Natural killer cell (primary cell): ENCODE measurements at places on chromosomes 2 and 18. TPM values are rescaled to one million over a fixed set of nuclear protein-coding genes. Genes with fewer than 3 reads are reported as not detected.

- DNase-seq = no peak
These were observed 189.3 kb downstream of the RNF152 start for GRCh38 chr18:61703508-61703907.

The TMEM169 gene
- total RNA-seq = 1.5 TPM

DNA sequence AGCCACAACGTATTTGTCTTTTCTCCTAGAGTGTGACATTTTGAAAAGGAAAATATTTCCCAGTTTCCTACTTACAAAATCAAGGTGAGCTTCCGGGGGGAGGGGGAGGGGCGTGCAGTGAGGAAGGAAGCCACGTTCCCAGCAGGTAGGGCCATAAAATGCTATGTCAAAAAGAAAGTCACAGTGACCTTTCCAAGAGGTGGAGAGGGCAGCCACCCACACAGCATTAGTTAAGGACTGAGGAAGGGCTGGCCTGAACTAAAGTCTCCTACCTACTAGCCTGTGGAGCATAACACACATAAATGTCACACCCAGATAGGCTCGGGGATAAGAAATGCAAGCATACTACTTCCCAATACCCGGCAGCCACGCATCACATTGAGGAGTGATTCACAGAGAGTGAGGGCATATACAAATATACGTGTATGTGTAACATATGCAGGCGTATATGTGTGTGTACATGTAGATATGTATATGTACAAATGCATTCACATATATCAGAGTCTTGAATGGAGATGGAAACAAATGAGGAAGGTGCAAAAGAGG, 191.1 kb downstream of the STK39 start:
- no peak for DNase-seq

DNA sequence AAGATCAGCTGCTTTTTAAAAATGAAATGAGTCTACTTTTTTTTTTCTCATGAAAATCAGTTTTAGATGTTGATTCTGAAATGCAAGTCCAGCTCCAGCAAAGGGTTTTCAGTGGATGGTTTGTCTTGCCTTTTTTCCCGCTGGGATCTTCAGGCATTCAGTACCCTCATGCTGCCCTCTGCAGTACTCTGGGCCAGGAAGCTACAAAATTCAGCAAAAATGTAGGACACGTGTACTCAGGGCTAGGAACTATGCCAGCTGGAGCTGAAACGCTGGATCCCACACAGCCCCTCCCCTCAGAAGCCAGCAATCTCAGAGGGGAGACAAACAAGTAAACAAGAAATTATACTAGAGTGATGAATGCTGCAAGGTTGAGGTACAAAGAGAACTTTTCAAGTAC, 97.3 kb downstream of the MMADHC start:
- no peak for DNase-seq

The POTEC gene
- not detected for total RNA-seq

The UGT1A6 gene
- total RNA-seq = not detected

The UGT1A3 gene
- not detected for total RNA-seq

DNA sequence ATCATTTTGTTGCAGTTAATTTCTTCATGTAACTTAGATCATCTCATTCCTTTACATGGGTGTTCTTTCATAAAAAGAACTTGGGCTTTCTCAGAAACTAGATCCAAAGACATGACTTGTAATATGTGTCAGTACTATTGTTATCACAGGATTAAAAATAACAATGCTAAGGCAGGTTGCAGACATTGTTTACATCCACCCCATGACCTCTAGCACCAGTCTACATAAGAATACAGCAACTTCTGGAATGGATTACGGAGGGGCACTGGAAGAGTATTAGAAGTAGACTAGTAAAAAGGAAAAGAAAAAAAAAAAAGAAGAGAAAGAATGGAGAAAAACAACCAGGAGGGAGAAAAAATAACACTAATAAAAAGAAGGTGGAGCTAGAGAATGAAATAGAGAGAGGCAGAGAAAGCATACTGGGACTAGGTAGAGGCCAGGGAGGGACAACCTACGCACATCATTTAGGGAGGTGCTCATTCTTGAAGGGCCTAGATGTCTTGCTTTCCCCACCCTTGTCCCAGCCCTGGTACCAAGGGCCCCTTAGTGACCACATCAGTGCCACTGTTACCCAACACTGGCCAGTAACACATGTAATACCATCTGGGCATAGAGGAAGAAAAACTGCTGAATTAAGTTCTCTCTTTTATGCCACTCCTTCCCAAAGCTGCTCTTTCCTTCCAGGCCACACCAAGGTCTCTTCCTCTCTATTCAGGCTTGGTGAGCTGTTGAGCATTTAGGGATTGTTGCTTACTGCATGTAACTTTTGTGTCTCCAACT, 70.6 kb upstream of the KLF7 start:
- no peak for DNase-seq

The ERMN gene
- total RNA-seq = 14.0 TPM

- DNase-seq = peak; percentile 43
These were observed 91.9 kb downstream of the PPP1R1C start for GRCh38 chr2:182077448-182078142.

The HOXD1 gene
- total RNA-seq = not detected

DNA sequence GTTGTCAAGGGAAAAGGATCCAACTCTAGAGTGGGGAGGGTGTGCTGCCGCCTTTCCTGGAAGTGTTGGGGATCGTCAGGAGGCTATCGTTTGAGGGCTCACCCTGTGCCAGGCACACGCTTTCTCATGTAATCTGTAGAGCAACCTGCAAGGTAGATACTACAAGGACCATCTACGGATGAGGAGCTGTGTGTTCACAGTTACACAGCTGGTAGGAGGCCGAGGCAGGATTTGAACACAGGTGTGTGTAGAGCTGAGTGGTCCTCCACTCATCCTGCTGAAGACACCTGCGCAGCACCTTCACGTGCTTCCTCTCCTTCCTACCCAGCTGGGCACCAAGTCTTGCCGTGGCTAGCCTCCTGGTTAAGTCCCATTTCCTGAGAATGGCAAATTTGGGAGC, 68.3 kb downstream of the MARCO start:
- no peak for DNase-seq

The LIMS4 gene
- total RNA-seq = 0.48 TPM

The NOL4 gene
- total RNA-seq = not detected

DNA sequence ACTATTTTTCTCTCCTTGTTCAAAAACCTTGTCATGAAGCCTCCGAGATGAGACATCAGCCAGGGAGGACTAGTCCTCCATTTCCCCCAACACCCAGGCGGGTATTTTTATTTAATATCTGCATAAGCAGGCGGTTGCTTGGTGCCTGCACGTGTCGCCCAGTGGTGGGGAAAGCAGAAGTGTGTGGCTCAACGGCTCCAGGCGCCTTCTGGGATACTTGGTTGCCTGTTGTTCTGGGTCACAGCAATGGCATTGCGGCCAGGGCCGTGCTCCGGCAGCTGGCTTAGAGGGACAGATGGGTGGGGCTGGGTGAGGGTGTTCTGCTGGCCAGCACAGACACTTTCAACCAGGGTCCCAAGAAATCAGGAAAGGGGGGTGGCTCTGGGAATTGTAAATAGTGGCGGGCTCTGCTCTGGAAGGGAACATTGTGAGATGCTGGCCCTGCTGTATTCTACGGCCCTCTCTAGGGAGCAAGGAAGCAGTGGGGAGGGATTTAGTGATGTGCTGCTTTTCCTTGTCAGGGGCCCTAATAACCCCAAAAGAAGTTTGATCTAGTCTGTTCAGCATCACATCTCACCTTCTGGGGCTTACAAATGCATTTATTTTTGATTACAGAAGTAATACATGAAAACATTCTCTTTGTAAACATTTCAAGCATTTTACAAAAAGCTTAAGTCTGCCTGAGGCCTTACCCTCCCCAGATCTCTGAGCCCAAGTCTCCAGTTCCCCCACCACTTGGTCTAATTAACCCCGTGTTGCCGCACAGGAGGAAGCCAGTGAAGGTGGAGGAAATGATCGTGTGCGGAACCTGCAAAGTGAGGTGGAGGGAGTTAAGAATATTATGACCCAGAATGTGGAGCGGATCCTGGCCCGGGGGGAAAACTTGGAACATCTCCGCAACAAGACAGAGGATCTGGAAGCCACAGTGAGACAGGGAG, 1.1 kb downstream of the VAMP8 start:
- DNase-seq = peak; percentile 28

DNA sequence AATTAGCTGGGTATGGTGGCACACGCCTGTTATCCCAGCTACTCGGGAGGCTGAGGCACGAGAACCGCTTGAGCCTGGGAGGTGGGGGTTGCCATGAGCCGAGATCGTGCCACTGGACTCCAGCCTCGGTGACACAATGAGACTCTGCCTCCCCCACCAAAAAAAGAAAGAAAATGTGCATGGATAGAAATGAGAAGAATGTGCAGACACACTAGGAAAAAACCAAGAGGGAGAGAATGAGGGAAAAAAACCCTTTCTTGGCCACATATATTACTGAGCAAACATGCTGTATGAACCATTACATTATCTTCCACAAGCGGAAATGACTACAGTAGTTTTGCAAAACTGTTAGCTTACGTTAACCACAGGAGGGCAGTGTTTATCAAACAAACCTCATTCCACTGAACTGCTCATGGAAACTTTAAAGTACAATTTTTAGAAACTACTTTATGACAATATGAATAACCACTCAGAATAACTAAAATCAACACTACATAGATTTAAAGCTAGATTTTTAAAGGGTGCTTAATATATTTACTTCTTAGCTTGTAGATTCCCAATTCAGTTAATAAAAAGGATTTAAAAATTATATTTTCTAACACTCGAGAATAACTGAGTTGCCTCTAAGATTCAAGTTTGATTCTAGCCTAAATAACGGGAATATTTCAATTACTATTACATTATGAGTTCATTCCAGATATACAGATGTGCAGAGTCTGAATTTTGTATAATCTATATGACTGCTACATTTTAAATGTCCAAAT, 26.4 kb downstream of the ASXL2 start:
- peak; percentile 84 for DNase-seq

- DNase-seq = no peak
These were observed 100.9 kb upstream of the SERTAD2 start for GRCh38 chr2:64754570-64754969.

GRCh38 chr2:133422931-133423351, 145.3 kb downstream of the NCKAP5 start:
- DNase-seq = no peak

The RND3 gene
- total RNA-seq = not detected

GRCh38 chr18:49961271-49961670, 147.9 kb upstream of the ACAA2 start:
- no peak for DNase-seq

The TCF23 gene
- total RNA-seq = not detected

DNA sequence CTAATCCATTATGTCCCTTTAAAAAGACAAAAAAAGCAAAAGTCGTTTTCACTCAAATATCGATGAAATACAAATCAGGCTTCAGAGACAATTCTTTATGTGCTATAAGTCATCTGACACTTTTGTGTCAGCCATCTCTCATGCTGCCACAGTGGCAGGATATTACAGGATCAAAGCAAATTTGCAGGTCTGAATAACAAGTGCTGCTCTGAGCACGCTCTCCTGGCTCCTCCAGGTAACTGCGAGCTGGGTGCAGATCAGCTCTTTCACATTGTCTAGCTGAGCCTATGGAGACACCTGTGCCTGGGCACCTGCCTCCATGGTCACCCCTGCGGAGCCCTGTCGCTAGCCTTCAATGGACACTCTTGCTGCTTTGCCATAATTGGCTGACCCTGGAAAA, 250.2 kb upstream of the RAB12 start:
- DNase-seq = no peak

The DCDC2C gene
- total RNA-seq = not detected

DNA sequence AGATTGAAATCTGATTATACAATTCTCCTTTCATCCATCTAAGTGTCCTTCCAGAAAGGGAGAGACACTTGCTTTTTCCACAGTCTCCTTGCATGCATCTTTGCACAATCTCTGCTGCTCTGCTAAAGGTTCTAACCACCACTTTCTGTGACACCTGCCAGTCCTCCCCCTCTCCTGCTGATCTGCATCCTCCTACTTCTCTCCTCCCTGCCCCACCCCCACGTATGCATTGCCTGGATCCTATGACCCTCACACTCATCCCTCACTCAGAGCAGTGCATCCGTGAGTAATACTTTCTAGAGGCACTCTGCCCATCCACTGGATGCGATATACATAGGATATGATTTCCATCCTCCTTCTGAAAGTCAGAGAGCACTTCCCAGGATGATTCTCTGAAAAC, 27.7 kb upstream of the TRAPPC8 start:
- no peak for DNase-seq

GRCh38 chr2:17661460-17661859, 92.2 kb downstream of the SMC6 start:
- DNase-seq = no peak

- DNase-seq = no peak
These were observed 146.3 kb downstream of the GCA start for GRCh38 chr2:162490052-162490717.

DNA sequence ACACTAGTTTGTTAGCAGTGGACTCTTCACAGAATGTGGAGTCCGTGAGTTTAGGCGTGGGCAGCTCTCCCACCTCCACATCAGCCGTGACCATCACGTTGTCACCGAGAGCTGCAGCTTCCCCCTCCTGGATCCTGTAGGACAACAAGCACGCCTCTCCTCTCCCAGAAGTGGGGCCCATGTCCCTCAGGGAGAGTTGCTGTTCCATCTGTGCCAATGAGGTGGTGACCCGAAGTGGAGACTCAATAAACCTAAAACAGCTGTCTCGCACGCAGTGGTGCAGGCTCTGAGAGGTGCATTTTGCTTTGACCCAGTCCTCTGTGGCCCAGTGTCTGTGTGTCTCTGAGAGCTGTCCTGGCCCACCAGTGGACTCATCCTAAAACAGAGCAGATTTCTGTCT, 456.5 kb upstream of the SOX11 start:
- DNase-seq = no peak

DNA sequence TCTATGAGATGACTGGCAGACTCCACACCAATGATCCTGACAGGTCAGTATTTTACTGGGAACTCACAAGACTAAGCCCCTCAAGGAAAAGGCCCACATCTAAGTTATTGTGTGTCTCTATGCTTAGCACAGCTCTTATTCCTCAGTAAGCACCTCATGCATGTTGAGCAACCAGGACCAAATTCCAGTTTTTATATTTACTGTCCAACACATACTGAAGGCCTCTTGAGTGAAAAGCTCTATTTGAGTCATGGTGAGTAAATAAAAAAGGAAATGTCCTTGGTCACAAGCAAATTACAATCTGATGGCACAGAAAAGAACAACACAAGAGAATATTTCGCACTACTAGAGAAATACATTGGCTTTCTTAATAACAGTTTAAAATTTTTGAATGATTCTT, 87.9 kb upstream of the ETAA1 start:
- no peak for DNase-seq

The ALPP gene
- 0.30 TPM for total RNA-seq

The AMER3 gene
- not detected for total RNA-seq

DNA sequence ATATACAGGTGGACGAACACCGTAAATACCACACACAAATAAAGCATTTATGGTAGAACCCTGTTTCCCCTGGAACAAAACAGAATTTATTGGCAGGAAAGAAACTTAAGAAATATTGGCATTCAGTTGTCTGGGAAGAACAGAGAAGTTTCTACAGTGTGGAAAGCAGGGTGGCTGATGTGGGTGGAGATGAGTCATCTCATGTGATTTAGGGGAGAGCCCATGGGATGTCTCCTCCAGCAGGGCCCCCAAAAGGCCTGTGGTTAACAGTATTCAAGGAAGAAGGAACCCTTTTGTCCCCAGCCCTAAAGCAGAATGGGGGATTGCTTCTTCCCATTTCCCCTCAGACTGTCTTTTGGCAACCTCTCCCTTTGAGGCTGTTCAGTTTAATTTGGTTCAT, 24.2 kb downstream of the SIX3 start:
- DNase-seq = no peak

The INHBB gene
- 0.07 TPM for total RNA-seq

The CYS1 gene
- total RNA-seq = not detected
